ENCODE measurements at places on chromosomes 4 and X.

DNA sequence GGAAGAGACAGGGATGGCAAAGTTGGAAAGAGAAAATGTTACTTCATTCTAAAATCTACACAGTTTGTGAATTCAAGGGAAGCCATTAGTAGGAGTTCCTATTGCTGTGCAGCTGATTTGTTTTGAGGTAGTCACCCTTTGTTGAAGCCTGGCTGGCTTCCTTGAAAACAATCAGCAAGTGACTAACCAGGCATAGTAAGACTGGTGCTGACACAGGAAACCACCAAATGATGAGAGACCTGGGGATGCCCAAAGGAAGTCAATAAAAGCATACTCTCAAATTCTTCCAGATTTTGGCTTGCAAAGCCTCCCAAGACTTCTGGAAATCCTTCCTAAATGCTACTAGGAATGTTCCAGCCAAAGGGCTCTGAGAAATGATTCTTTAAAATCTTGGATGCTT is 23.9 kb upstream of the PRDM8 start:
- no peak for DNase-seq

DNA sequence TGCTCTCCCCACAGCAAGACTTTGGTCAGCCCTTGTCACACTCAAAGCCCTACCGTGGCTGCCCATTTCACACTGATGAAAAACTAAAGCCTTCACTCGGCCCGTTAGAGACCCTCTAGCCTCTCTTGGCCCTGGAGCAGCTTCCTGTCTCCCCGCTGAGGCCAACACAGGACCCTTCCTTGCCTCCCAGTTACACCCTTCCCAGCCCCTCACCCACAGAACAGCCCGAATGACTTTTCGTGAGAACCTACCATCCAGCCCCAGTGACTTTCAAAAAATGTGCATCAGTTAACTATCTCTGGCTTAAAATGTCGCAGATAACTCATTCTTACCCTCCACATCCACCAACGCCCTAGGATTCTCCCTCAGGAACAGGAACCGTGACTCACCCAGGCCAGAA is 756 bp upstream of the TAF9B start:
- no peak for DNase-seq

GRCh38 chr4:142405695-142406498 is 440.2 kb downstream of the INPP4B start:
- DNase-seq: no peak

- no peak for DNase-seq
These were observed 212.7 kb downstream of the SH3BGRL start for GRCh38 chrX:81414630-81415029.

- no peak for DNase-seq
These were observed 1157.3 kb downstream of the PCDH7 start for GRCh38 chr4:31877429-31877828.

DNA sequence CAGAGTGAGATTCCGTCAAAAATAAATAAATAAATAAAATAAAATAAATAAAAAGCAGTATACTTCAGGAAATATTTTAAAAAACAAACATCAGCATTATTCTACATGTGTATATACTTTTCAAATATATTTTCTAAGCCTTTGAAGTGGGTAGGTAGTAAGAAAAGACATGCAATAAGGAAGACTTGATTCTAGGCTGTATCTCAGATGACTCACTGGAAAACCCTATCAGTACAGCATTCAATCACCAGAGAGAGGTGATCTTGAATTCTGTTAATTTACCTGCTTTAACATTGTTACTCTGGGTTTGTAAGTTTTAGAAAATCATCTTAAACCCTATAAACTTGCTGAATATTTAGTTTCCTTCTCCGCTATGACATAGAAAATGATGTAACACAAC is 106.6 kb upstream of the NAP1L5 start:
- no peak for DNase-seq

GRCh38 chr4:114558446-114559020 is 40.1 kb upstream of the UGT8 start:
- no peak for DNase-seq

DNA sequence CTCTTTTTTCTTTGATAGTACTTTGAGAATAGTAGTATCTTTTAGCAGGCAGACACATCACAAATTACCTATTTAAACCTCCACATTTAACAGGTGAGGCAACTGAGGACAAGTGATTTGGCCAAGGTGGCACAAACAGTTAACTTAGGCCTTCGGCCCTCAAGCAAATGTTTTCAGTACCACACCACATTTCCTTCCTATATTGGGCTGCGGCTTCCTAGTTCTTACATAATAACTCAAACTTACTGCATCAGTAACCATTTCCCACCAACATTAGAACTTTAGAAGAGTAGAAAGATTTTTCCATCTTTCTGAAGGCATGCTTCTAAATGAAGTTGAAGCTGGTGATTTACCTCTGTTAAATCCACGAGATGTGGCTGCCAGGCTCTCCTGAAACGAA is 63.2 kb upstream of the SLC4A4 start:
- no peak for DNase-seq

- no peak for DNase-seq
These were observed 200.6 kb upstream of the RBPJ start for GRCh38 chr4:26120098-26120825.
